Activated CD4-positive, CD25-positive, alpha-beta regulatory T cell (primary cell): ENCODE measurements at places on chromosomes 5 and 9.
A peak's percentile ranks its signal among the peaks of the same experiment; 100 is the strongest.

DNA sequence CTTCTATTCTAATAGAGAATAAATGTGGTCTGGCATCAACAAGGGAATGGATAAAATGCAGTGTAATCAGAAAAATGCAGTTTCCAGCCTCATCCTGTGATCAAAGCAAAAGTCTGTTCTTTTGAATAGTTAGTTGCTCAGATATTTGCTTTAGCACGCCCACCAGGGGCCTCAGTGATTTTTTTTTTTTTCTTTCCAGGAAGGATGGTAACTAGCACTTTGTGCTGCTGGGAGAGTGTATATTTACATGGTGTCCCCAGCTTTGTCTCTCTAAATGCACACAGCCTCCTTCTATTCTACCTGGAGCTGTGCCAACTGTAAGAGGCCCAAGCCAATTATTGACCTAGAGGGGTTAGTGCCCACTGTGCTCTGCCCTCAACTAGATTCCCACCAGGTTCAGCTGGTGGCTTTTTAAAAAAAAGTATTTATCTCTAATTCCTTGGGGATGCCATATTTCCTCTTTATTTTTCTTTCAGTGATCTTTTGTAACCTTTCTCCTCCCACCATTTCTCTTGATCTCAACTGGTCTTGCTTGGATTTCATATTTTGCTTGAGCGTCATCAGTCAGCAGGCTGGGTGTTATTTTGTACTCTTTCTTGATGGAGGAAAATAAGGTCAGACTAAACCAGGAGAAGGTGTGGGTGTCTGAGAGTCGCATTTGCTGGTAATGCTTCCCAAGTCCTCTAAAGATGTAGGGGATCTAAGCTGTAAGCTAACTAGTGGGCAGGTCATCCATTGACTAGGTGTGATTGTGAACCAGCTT, 193.0 kb upstream of the C9orf72 start:
- DNase-seq = no peak

DNA sequence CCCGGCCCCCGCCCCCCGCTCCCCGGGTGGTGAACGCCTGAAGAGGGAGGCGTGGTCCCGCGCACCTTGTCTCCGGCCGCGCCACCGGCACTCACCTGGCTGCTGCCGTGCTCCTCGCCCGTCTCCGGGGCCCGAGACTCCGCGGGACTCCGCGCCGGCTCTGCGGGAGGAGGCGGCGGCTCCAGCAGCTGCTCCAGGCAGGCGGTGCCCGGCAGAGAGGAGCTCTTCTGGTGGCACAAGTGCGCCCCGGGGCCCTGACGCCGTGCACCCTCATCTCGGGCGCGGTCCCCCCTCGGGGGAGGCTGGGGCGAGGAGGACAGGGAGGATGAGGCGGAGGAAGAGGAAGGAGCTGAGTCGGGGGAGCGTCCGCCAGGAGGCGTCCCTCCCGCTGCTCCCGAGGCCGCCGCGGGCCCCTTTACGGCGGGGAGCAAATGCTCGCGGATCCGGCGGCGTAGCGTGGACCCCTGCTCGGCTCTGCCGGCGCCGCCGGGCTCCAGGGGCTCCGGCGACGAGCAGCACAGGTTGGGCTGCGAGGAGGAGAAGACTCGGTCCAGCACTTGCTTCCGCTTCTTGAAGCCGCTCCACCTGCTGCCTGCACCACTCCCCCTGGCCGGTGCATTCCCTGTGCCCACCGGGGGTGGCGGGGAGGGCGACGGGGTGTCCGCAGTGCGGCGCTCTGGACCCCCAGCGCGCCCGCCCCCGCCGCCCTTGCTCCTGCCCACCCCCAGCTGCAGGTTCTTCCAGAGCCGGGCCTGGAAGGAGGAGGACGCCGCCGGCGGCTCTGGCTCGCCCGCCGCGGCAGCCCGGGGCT, 928 bp downstream of the MCTP1 start:
- no peak for DNase-seq

DNA sequence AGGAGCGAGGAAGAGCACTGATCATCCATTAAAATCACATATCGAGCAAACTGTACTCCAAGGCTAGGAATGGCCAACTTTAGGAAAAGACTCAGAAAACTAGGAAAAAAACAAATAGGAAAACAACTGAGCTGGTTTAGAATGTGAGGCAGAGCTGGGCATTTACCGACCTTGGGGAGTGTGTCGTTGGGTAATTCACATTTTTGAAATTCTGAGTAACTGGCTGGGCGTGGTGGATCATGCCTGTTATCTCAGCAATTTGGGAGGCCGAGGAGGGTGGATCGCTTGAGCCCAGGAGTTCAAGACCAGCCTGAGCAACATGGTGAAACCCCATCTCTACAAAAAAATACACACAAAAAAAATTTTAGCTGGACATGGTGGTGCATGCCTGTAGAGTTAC, 70.1 kb downstream of the ZFAND5 start:
- DNase-seq = no peak

DNA sequence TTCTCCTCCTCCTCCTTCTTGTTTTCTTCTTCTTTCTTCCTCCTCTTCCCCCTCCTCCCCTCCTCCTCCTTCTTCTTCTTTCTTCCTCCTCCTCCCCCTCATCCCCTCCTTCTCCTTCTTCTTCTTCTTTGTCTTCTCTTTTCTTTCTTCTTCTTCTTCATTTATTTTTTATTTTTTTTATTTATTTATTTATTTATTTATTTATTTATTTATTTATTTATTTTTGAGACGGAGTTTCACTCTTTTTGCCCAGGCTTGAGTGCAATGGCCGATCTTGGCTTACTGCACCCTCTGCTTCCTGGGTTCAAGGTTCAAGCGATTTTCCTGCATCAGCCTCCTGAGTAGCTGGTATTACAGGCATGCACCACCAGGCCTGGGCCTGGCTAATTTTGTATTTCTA, 1332.5 kb upstream of the CDH9 start:
- DNase-seq = no peak

DNA sequence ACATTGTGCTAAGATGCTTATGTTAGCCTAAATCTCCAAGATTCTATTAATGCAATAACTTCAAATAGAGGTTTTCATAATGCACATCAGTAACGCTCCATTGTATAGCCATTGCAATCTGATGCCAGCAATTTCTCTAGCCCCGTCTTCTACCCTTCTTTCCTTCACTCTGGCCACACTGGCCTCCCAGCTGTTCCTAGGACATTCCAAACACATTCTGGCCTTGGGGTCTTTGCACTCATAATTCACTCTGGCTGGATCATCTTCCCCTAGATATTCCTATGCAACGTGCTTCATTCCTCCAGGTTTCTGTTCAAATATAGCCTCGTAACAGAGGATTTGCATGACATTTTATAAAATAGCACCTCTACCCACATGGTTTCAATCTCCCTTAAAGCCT, 23.3 kb downstream of the FAM81B start:
- DNase-seq = no peak

DNA sequence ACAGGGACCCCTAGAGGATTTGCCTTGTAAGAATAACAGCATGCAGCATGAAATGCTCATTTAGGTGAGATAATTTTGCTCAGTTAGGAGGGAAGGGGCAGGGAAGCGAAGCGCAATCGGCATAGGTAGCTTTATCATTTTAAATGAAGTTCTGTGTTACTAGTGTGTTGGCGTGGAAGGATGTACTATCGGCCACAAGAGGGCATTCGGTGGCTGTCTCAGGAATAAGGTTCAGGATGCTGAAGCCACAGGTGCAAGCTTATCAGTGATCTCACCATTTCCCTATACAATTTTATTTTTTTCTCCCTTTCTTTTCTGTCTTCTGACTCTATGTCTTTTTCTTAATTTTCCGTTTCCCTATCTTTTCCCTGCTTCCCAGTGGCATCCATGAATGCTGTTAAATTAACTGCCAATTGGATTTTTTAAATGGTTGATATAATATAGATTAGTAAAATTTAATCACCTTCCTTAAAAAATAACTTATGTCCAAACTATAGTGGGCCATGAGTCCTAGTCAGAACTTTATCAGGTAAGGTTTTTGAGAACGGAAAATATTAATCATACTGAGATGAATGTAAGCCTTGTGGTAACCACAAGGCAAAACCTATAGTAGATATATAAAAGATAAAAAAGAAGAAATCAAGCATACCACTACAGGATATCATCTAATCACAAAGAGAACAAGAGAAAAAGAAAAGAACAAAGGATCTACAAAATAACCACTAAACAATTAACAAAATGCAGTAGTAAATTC, 1.2 kb upstream of the INSL6 start:
- DNase-seq = peak; percentile 11

DNA sequence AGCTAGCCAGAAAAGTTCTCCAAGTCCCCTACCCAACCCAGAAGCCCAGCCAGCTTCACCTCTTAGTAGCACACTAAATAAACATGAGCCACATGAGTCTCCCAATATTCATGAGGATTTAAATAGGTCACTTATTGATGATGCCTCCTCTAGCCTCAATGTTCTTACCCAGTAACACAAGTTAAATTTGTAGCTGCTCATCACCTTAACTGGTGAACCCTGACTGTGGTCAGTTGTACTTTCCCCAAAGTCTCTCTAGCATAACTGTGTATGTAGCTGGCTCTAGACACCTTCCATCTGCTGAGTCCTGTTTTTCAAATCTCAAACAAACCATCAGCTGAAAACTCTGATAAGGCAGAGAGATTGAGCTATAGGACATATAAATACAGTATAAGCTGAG, 100.3 kb upstream of the ELAVL2 start:
- DNase-seq = no peak

DNA sequence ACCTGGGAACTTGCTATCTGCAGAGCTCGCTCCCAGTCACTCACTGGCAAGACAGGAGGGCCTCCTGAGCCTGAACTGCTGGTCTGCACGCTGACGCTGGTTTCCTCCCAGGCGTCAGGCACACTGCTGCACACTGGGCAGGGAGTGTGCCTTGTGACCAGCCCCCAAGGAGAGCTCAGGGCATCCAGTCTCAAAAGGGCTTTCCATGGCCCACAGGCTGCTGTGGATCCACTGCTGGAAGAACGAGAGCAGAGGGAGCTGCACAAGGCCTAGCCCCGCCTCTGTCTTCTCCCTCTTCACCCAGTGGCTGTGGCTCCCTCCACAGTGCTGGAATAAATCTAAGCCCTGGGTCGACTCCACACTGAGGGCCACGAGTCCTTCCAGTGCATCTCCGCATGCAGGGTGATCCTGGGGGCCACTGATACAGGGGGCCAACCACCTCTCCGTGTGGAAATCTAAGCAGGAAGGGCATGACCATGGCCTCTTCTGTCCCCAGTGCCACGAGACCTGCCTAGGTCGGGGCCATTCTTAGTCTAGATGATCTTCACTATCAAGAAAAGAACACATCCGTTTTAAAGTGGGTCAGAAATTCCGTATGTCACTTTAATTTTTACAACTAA, 93.6 kb downstream of the CAMSAP1 start:
- no peak for DNase-seq

- no peak for DNase-seq
Measured at GRCh38 chr9:136667214-136667939, 4.7 kb downstream of the EGFL7 start.

DNA sequence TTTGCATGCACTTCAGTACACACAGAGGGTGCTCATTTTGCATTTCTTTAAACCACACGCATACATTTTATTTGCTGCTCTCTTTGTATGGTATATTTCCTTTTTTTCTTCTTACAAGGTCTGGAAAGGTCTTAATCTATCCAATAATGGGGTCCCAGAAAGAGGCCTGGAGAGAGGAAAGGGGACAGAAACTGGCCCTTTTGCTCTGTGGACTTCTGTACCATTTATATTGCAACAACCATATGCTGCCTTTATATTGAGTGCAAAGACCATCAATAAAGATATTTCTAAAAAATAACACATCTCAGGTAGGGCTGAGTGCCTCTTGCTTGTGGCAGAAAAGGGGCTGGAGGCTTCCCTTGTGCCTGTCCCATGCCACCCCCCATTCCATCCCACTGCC, 15.5 kb upstream of the DPM2 start:
- DNase-seq = no peak

- DNase-seq = no peak
Measured at GRCh38 chr5:172564188-172564587, 76.9 kb upstream of the NEURL1B start.

- no peak for DNase-seq
Measured at GRCh38 chr5:118580949-118581348, 407.4 kb downstream of the DTWD2 start.

DNA sequence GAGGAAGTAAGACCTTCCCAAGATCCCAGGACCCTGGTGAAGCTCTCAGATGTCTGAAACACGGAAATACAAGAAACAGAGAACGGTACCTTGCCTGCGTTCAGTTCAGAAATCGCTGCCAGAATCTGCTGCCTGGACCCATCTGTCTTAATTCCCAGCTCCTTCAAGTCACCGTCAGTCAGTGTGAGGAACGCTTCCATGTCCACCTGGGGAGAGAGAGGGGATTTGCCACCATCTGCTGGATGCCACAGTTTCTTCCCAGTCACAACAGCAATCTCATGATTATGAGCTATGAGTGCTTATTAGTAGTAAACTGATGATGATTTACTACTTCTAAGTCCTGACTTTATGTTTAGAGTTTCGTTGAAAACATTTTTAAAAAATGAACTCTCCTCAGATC, 36.7 kb upstream of the GABBR2 start:
- no peak for DNase-seq

- DNase-seq = no peak
Measured at GRCh38 chr9:96048956-96049831, 173.7 kb downstream of the ERCC6L2 start.

- DNase-seq = no peak
Measured at GRCh38 chr5:121982146-121982892, 20.5 kb downstream of the SRFBP1 start.

DNA sequence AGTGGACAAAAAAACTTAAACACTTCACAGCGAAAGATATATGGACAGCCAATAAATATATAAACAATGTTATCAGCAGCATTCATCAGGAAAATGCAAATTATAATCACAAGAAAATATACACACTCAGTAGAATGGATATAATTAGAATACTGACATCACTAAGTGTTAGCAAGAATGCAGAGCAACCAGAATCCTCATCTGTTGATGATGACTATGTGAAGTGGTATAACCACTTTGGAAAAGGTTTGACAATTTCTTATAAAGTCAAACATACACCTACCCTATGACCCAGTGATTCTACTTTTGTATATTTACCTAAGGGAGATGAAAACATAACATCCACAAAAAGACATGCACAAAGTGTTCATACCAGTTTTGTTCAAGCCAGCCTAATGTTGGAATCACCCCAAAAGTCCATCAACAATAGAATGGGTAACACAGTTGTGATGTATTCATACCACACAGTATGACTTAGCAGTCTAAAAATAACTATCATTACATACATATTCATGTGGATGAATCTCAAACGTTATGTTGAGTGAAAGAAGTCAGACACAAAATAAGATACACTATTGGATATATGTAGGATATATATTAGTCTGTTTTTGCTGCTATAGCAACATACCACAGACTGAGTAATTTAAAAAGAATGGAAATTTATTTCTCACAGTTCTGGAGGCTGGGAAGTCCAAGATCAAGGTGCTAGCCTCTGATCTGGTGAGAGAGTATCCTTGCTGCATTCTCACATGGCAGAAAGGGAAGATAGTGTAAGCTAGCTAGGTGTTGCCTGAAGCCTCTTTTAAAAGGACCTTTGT, 148.8 kb upstream of the ADAMTSL1 start:
- no peak for DNase-seq

DNA sequence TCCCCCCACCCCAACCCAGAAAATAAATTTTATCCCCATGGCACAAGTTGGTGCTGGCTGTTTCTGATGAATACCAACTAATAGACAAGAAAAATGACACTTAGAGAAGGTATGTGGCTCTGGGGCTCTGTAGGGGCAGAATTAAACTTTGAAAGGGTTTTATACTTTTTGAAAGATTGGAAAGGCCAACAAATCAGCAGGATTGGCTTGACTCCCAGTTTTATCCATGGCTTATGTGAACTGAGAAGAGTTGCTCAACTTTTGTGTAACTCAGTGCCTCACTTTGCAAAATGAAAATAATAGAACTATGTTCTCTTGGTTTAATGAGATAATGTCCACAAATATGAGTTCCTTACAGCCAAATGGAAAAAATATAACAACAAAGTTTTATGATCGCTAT, 288.9 kb upstream of the KIF2A start:
- no peak for DNase-seq

GRCh38 chr9:130219661-130220096, 45.9 kb upstream of the HMCN2 start:
- no peak for DNase-seq
